Esophagus mucosa (tissue), 1 donor: ENCODE measurements at places on chromosomes 2 and 18. TPM values are rescaled to one million over a fixed set of nuclear protein-coding genes. Genes with fewer than 3 reads are reported as not detected.

The CTLA4 gene
- total RNA-seq: 0.52 TPM

The DCAF17 gene
- total RNA-seq: 9.4 TPM

The PTPRM gene
- 5.3 TPM for total RNA-seq

The ADCYAP1 gene
- total RNA-seq: 0.12 TPM

The RTP5 gene
- not detected for total RNA-seq

The CHRNG gene
- total RNA-seq: not detected

The ALKAL2 gene
- total RNA-seq: 0.44 TPM
